ENCODE measurements at places on chromosomes 1 and 21.

DNA sequence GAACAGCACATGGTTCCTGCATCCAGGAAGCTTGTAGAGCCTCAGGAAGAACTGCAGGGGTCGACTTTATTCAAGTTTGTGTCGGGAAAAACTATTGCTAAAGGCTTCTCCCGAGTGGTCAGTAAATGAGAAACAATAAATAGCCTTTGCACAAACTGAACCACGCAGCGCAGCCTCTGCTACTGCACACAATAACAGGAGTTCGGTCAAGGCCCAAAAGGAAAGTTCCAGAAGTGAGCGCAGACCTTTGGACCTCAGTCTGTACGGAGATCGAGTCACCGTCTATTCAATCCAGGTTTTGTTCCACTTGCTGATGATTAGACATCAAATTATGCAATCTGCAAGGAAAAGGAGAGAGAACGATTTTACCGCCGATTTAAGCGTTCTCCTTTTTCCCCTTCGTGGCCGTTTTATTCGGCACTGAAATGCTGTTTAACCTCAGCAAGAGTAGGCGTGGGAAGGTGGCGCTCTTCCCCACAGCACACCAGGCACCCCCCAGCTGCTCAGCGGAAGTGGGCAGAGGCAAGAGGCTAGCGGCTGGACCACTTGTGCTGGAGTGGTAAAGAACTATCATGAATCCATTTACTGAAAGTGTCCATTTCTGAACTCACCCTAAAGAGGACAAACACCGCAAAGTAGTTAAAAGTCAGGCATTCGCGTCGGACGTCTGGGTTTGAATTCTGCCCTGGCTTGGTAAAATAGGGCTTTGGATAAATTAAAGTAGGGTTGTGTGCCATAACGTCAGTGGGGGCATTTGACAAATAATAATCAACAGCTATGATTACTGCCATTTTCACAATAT is 6.1 kb upstream of the LHX8 start:
- no peak for DNase-seq

- no peak for DNase-seq
Observed at GRCh38 chr1:25245809-25246599, 1.2 kb downstream of the RSRP1 start.

DNA sequence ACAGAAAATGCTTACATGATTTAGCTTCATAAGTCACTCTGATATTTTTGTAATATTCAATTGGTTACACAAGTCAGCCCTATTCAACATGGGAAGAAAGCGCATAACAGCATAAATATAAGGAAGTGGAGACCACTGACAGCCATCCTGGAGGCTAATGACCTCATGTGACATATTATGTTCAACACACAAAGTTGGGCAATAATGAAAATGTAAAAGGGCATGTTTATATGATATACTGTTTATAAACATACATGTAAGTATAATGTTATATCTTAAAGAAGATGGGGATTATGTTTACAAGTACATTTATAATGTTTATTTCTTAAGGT is 30.2 kb downstream of the EVI5 start:
- DNase-seq = no peak

- DNase-seq = no peak
Observed at GRCh38 chr1:108200687-108201051, 526 bp upstream of the SLC25A24 start.

- peak; percentile 70 for DNase-seq
Observed at GRCh38 chr1:161962091-161962887, 61.4 kb downstream of the OLFML2B start.

GRCh38 chr1:231893400-231894102 is 267.0 kb downstream of the DISC1 start:
- DNase-seq = no peak

All from GM12878 (cell line).